ENCODE measurements at places on chromosomes 2 and 18. TPM values are rescaled to one million over a fixed set of nuclear protein-coding genes. Genes with fewer than 3 reads are reported as not detected.

IHH gene
- not detected for total RNA-seq

UGT1A10 gene
- not detected for total RNA-seq

DNA sequence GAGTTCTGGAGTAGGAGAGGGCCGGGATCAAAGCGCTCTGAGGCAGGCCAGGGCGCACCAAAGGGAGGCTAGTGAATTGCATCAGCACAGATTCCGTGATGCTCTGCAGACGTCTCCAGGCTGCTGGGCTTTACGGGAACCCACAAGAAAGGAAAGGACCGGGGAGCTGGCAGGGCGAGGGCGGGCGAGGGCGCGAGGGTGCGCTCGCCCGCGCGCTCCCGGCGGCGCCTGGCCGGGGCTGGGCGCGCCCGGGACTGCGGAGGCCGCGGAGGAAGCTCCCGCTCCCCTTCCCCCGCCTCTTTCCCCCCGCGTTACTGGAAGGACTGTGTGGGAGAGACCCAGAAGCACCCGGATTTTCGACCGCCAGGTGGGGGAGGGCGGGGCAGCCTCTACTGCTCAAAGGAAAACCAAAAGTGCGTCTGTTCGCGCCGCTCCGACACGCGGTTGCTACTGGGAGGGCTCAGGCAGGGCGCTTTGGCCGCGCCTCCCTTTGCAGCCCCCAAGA is 2.4 kb upstream of the FOSL2 start:
- peak; percentile 72 for DNase-seq
- H3K36me3 ChIP-seq, result peaks cover 15% of the 10 kb centered on the region
- peaks cover 11% of the 10 kb centered on the region for H3K4me1 ChIP-seq
- H3K4me3 ChIP-seq, result peak overlapping the region; percentile 97

DNA sequence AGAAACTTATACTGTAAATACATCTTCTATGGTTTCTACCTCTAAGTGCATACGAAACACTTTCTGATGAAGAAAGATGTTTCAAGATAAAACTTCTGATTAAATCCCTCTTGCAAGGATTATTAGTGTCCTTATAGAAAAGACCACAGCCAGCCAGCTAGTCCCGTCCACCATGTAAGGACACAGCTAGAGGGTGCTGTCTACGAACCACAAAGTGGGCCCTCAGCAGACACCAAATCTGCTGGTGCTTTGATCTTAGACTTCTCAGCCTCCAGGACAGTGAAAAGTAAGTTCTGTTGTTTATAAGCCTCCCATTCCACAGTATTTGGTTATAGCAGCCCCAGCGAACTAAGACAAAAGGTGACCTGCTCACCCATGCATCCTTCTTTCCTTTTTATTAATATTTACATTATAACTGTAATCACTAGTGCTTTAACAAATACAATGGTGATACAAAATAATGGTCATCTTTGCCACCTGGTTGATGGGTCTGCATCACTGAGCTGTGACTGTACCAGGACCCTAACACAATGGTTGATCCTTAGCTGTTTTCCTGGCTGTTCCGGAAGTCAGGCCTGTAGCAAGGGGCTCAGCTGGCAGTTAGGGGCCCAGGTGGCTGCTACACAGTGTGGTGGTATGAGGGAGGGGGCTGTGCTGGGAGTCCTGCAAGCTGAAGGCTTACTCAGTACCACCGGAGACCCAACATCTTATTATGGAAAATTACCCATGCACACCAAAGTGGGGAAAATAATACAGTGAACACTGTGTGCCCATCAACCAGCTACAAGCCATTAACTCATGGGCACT is 108.5 kb upstream of the SMAD7 start:
- no peaks in the 10 kb centered on the region for H3K36me3 ChIP-seq
- H3K4me1 ChIP-seq, result peaks cover 7% of the 10 kb centered on the region
- no peak for DNase-seq
- no peak overlapping the region for H3K4me3 ChIP-seq

DNA sequence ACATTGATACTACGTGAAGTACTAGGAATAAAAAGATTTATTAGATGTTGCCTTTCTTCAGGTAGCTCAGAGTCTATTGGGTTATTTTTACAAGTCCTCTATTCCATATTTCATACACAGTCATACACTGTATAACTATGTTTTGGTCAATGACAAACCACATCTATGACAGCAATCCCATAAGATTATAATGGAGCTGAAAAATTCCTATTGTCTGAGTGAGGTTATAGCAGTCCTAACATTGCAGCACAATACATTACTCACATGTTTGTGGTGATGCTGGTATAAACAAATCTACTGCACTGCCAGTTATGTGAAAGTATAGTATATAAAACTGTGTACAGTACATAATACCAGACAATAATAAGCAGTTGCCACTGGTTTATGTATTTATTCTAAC is 595.1 kb downstream of the MBD2 start:
- DNase-seq, result no peak
- no peaks in the 10 kb centered on the region for H3K4me1 ChIP-seq
- H3K27me3 ChIP-seq, result no peaks in the 10 kb centered on the region
- no peak overlapping the region for H3K27ac ChIP-seq

DNA sequence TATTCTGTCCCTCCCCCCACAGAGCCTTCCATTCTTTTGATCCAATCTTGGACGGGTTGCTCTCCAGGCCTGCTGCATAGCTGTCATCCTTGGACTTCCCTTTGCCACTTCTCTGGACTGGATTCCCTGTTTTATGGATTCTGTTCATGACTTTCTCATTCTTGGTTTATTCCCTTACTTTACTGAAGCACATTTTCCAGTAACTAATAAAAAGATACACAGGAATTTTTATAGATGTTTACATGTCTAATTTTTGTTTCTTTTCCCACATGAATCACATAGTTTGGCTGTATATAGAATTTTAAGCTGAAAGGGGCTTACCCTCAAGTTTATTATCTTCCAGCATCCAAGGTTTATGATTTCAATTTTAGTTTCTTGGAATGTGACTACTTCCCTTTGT is 37.9 kb downstream of the GDF7 start:
- no peaks in the 10 kb centered on the region for H3K36me3 ChIP-seq
- DNase-seq, result no peak
- H3K27ac ChIP-seq, result no peak overlapping the region
- H3K4me1 ChIP-seq, result no peaks in the 10 kb centered on the region
